ENCODE measurements at places on chromosomes 12 and 14. TPM values are rescaled to one million over a fixed set of nuclear protein-coding genes. Genes with fewer than 3 reads are reported as not detected.

RNU4-1 gene
- not detected for total RNA-seq

TMEM52B gene
- 0.07 TPM for total RNA-seq

LIN52 gene
- 8.7 TPM for total RNA-seq

OASL gene
- total RNA-seq = 3.2 TPM

RPL10L gene
- not detected for total RNA-seq

SLC25A21 gene
- 0.37 TPM for total RNA-seq

ABHD12B gene
- not detected for total RNA-seq

PRICKLE1 gene
- total RNA-seq = 5.6 TPM

FAM186B gene
- 0.17 TPM for total RNA-seq

AQP2 gene
- not detected for total RNA-seq

PAX9 gene
- total RNA-seq = 2.2 TPM

TAS2R42 gene
- total RNA-seq = not detected

SOX5 gene
- 0.05 TPM for total RNA-seq

SLCO1B1 gene
- total RNA-seq = not detected

KCNH3 gene
- total RNA-seq = 5.2 TPM

C1RL gene
- total RNA-seq = 20.3 TPM

ADCY4 gene
- total RNA-seq = not detected

PTCSC3 gene
- total RNA-seq = not detected

KRT77 gene
- not detected for total RNA-seq

RPGRIP1 gene
- not detected for total RNA-seq

SCNN1A gene
- 0.11 TPM for total RNA-seq

FGD6 gene
- total RNA-seq = 9.4 TPM

DLK1 gene
- total RNA-seq = not detected

NYNRIN gene
- total RNA-seq = 0.03 TPM

HCAR3 gene
- not detected for total RNA-seq

CLEC1B gene
- not detected for total RNA-seq

DTX1 gene
- not detected for total RNA-seq

C12orf42 gene
- total RNA-seq = 0.07 TPM

SLC4A8 gene
- total RNA-seq = 2.4 TPM

KRT74 gene
- not detected for total RNA-seq

KRT85 gene
- not detected for total RNA-seq

CIPC gene
- total RNA-seq = 12.9 TPM

FGF6 gene
- total RNA-seq = not detected

COQ6 gene
- 29.0 TPM for total RNA-seq

RAPGEF3 gene
- total RNA-seq = 4.1 TPM

HSPB8 gene
- total RNA-seq = 8.7 TPM

KLHL33 gene
- not detected for total RNA-seq

ANG gene
- 0.33 TPM for total RNA-seq
